ENCODE measurements at places on chromosomes 11 and 22.

DNA sequence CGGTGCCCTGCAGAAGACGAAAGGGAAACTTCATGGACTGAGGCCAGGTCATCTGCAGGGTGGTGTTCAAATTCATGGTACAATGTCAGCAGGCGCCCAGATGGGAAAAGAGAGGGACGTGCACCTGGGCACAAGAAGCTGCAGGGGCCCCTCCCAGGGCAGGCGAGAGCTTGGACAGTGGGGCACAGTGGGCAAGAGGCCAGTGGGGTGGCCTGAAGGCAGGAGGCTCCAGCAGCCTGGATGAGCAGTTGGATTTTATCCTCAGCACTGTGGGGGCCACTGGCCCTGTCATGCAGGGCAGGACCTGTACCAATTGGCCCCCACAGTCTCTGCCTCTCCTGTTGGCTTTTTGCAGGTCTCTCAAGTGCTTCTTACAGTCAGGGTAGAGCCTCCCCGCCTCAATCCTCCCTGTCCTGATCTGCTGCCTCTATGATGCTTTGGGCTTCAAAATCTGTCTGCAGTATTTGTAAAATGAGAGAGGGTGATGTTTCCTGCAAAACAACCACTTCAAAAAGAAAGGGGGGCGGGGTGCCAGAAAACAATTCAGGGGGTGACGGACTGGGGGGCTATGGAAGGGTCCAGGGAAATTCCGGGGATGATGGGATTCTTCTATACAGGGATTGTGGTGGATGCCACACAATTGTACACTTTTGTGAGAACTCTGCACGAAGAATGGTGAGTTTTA lies 1.7 kb upstream of the BID start:
- no peak for DNase-seq

GRCh38 chr22:41479671-41480396 lies 10.9 kb downstream of the ACO2 start:
- no peak for DNase-seq

DNA sequence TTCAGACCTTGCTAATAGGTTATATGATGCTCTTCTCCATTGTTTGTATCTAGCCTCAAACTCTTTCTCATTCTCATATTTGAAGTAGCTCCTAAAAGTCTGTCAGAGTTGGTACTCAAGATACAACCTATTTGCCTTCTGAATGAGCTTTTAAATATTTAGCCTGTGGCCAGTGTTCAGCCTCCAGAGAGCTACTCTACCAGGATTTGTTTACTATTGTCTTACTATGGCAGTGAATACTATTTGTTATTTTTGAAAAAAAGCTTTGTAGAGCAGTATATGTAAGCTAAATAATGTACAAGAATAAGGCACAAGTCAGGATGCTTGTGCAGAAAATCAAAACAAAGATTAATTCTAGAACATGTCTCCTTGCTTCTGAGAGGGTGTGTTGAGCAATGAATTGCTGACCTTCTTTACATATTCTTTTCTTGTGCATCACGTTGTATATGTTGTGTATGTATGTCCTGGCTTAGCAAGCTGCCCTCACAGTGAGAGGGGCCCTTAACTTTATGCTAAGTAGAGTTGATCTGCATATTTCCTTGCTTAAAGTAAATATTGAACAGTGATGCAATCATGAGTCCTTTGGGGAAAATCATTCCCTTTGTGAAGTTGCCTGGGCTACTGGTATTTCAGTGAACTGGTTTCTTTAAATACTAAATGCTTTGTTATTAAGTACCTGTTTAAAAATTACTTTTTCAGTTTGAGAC lies 438.0 kb downstream of the LUZP2 start:
- DNase-seq: no peak

DNA sequence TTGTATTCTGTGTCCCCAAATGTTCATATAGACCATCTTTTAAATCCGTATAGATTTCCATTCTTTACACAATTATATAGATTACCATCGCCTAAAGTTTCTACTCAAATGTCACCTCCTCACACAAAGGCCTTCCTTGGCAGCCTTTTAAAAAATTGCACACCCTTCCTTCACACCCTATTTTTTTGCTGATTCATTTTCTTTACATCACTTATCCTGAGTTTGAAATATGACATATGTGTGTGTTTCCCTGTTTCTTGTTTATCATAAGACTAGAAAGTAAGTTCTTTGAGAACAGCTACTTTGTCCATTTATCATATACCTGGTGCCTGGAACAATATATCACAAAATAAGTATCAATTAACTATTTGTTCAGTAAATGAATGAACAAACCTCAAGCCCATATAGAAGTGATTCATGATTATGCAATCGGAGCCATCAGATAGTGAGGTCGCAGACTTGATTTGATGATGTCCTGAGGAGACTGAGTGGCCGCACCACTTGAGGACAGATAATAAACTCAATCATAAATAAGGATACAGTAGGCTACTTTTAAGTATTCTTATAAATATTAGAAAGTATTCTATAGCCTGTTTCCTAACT lies 327.4 kb upstream of the ZC3H12C start:
- DNase-seq: no peak

GRCh38 chr22:23315341-23315917 lies 135.1 kb downstream of the BCR start:
- peak; percentile 18 for DNase-seq

DNA sequence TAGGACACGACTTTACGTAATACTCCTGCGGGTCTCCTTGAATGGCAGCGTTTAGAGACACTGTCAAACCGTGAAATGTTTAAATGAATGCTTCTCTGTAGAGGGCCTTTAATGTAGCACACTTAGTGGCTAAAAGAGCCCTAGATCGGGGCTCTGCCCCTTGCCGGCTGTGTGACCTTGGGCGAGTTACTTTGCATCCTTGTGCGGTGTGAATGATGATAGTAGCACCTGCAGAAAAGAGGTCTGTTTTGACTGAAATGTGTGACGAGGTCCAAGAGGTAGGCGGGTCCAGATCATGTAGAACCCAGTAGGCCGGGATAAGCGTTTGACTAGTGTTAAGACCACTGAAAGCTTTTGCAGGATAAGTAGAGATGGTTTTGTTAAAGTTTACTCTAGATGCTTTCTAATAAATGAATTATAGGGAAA lies 866 bp downstream of the MED17 start:
- DNase-seq: no peak

DNA sequence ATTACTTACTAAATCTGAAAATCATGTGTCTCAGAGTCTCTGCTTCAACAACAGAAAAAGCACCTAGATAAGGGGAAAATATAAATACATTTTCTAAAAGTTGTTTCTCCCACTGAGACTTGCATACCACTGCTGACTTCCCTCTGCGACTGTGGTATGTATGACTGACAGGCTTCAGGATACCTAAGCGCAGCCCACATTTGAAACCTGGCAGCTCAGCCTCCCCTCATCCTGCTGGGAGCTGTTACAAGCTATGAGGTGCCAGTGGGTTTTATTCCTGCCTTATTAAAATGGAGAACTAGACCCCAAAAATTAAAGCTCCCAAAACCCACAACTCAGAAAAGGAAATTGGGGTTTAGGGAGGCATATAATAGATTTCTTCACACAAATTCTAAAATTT lies 133.6 kb downstream of the RAB38 start:
- no peak for DNase-seq

- DNase-seq: no peak
Observed at GRCh38 chr11:109857637-109858036, 235.6 kb upstream of the ZC3H12C start.

DNA sequence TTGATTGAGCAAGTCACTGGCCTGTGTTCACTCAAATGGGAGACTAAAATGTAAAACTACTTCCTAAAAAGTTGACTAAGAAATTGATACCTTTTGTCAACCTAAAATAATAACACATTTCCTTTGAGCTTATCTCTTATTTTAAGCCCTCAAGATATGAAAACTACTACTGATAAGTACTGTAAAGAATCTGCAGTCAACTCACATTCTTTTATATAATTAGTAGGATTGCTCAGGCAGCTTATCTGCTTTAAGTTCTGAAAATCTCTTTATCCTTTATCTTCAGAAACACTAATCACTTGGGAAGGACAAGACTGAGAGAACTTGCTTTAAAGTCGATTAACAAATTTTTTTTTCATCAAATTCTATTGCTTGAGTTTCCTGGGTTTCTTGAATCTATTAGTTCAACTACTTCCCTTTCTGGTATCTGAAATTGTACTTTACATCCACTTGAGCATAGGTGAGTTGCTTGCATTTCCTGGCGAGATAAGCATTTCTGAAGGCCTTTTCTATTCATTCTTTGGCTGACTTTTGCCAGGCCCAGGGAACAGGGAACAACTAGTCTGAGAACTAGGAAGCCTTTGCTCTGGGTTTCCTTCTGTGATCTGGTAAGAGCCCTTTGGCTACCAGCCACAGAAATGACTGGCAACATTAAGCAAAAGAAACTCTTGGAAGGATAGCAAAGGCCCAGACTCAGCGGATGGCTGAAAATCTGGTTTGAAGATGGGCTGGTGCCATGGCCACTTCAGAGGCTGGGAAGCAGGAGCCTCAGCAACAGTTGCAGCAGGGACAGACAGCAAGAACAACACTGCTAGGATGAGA lies 19.3 kb upstream of the CSRP3 start:
- DNase-seq: no peak

GRCh38 chr11:134592391-134592990 lies 180.4 kb upstream of the B3GAT1 start:
- no peak for DNase-seq

- DNase-seq: no peak
Observed at GRCh38 chr11:61922539-61922938, 5.2 kb upstream of the RAB3IL1 start.

GRCh38 chr11:8092587-8093424 lies 11.8 kb downstream of the TUB start:
- no peak for DNase-seq

GRCh38 chr11:33434294-33434693 lies 177.1 kb downstream of the HIPK3 start:
- DNase-seq: no peak

- no peak for DNase-seq
Observed at GRCh38 chr11:18368221-18368620, 26.1 kb upstream of the LDHA start.

GRCh38 chr11:44277196-44278090 lies 32.5 kb downstream of the ALX4 start:
- no peak for DNase-seq

- DNase-seq: no peak
Observed at GRCh38 chr22:49212466-49212865, 615.2 kb downstream of the BRD1 start.

- DNase-seq: no peak
Observed at GRCh38 chr11:122656073-122656630, 630 bp downstream of the UBASH3B start.

- DNase-seq: no peak
Observed at GRCh38 chr11:113281052-113281725, 33.2 kb upstream of the TTC12 start.

DNA sequence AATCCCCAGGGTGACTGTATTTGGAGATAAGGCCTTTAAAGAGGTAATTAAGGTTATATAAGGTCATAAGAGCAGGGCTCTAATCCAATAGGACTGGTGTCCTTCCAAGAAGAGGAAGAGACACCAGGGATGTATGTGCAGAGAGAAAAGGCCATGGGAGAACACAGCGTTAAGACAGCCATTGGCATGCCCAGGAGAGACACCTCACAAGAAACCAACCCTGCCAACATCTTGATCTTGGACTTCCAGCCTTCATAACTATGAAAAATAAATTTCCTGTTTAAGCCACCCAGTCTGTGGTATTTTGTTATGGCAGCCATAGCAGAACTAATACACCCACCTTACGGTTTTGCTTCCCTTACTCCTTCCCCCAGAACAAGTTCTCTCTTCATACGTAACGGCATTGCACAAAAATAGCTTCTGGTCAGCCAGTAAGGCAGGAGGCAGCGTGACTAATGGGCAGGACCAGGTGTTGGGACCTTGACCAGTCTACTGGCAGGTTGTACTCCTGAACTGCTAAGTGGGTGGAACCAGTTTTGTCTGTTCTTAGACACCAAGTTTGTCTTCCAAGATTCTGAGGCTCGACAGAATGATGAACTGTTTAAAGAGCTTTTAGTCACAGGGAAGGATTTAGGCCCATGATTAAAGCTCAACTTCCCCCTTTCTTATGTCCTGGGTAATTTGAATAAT lies 31.9 kb upstream of the UPB1 start:
- DNase-seq: no peak

DNA sequence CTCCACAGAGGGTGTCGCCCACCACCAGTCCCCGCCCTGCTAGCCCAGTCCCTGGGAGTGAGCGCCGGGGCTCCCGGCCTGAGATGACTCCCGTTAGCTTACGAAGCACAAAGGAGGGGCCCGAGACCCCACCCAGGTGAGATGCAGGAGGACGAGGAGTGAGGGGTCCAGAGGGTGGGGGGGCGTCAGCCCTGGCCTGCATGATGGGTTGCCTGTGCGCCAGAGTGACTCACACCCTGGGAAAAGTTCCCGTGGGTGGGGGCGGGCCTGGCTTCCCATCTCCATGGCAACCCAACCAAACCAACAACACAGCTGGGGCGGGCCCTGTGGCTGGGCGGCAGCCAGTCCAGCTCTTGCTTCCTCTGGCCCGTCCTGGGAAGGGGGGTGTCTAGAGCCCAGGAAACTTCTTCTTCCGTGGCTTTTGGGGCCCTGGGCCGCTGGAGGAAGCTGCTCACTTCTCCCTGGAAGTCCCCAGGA lies 4.5 kb downstream of the GAS2L1 start:
- peak; percentile 25 for DNase-seq

DNA sequence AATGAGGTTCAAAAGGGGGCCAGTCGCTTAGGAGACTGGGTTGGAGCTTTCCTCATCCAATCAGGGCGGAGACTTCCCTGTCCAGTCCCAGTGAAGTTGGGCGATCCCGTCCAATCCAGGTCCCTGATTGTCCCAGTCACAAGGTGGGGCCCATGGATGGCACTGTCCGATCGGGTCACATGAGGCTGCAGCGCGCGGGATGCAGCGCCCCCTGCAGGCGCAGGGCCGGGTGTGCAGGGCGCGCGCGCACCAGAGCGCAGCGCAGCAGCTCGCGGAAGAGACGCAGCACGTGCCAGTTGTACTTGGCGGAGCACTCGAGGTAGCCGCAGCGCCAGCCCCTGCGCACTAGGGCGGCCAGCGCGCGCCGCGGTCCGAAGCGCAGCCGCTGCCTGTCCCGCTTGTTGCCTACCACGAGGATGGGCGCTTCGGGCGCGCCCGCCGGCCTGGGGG lies 2.3 kb downstream of the RASL10A start:
- DNase-seq: no peak

GRCh38 chr11:44950625-44951476 lies at the start of gene TP53I11:
Gene TP53I11, minus strand, starts transcription at chr11:44950883. Its CDS starts 12,548 bp downstream, at chr11:44938335.
- DNase-seq: peak; percentile 35

- no peak for DNase-seq
Observed at GRCh38 chr11:105899772-105900171, 122.3 kb downstream of the MSANTD4 start.

All from stimulated activated CD8-positive, alpha-beta memory T cell treated with anti-CD3 and anti-CD28 coated beads, Interleukin-2, amount 100 ng/mL, for 1 hour (primary cell).